ENCODE measurements at places on chromosomes 11 and 22.

DNA sequence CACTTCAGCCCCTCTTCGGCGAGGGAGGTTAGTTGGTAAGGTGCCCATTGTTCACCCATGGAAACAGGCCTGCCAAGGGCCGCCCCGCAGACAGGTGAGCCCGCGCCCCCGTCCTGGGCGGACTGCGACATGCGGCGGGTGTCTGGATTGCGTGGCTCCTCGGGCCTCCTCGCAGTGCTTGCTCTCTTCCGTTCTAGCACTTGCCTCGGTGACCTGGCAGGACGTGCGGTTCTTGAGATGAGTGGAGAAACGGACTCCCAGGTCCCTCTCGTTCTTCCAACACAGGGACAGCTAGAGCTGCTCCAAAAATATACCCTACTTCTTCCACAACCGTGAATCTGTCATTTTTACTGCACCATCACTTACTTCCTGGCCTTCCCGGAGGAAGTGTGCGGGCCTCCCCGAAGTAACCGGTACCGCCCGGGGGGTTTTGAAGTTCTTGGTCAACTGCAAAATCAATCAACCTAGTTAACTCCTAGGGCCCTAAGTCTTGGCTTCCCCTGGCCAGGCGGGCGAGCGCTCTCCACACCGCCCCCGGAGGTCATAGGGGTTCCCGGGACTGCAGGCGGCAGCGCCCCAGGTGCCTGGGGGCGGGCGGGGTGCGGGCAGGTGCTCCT, 745 bp upstream of the ZBTB44 start:
- no peak for DNase-seq

DNA sequence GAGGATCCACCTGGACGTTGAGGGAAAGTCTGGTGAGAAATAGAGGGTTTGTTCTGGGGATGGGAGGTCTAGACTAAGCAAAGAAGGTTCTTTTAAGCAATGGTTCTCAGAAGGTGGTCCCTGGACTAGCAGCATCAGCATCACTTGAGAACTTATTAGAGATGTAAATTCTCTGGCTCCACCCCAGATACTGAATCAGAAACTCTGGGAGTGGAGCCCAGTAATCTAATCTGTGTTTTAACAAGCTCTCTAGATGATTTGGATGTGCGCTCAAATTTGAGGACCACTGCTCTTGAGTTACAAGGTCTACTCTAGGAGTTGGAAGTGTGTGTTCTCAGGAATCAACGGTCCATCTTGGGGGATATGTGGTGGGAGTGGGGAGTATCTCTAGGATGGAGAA, 3.3 kb upstream of the ABCG4 start:
- no peak for DNase-seq

- no peak for DNase-seq
Observed at GRCh38 chr22:28958611-28959010, 75.2 kb downstream of the ZNRF3 start.

- DNase-seq = no peak
Observed at GRCh38 chr11:31808721-31809540, 2.2 kb downstream of the PAX6 start.

GRCh38 chr11:8062781-8063257, 18.2 kb upstream of the TUB start:
- no peak for DNase-seq

GRCh38 chr22:28977481-28977971, 84.1 kb downstream of the C22orf31 start:
- no peak for DNase-seq

GRCh38 chr11:4072668-4073285, 21.8 kb upstream of the RRM1 start:
- no peak for DNase-seq

GRCh38 chr11:69137151-69137844, 18.4 kb upstream of the SMIM38 start:
- DNase-seq = no peak

DNA sequence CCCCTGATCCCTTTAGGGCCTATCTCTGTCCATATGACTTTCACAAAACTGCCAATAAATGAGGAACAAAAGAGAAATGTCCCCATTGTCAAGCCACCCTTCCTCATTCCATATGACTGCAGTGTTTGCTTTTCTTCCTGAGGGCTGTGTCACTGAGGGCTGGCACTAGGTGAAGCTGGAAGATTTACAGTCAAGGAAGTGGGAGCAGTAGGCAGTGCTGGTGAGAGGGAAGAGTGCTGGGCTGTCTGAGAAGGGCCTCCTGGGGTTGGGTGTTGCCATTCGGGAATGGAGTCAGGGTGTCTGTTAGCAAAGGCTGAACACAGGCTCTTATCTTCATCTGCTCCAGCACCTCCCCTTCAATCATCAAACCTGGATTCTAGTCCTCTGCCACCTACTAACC, 30.9 kb downstream of the INSC start:
- DNase-seq = no peak

- DNase-seq = no peak
Observed at GRCh38 chr11:131658952-131659351, 288.5 kb downstream of the NTM start.

DNA sequence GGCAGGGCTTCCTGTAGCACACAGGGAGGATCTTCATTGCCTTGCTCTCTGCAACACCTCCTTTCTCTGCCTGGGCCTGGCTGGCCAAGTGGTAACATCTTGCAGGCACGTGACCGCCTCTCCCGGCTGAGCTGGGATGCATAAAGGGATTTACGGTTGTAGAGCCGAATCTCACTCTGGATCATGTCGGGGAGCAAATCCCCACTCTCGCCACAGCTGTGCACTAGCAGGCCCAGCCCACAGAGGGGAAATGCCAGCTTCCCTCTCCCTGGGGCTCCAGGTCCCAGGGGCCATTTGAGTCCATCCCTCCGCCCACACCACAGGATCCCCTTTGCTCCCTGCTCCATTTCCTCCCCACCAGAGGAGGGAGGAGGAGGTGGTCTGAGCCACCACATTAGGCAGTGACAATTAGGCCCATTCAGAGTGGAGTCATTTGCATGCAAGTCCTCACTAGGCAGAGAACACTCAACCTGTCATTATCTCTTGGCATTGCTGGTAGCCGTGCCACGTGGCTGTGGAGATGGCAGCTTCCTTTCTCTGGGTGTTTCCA, 196.7 kb downstream of the DSCAML1 start:
- DNase-seq = no peak

GRCh38 chr11:87754685-87755084, 420.6 kb downstream of the RAB38 start:
- no peak for DNase-seq

- no peak for DNase-seq
Observed at GRCh38 chr11:20038972-20039371, 121.3 kb downstream of the DBX1 start.

DNA sequence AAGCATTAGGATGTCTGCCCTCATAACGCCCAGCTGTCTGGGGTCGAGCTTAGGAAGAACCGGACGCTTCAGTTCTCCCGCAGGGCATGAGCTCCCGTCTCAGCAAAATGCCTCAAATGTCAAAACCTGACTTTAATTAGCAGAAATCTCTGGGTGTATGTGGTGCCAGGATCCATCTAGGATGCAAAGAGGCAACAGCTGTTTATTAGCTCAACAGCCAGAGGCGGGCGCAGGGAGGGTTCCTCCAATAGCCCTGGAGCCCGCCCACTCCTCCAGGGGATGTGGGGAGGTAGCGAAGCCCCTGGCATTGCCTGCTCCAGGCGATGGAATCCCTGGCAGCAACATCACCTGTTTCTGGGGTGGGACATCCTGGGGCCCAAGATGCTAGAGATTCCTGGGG, 39.4 kb upstream of the RTL6 start:
- DNase-seq = no peak

GRCh38 chr11:122306831-122307391, 190.9 kb upstream of the BLID start:
- DNase-seq = peak; percentile 85

DNA sequence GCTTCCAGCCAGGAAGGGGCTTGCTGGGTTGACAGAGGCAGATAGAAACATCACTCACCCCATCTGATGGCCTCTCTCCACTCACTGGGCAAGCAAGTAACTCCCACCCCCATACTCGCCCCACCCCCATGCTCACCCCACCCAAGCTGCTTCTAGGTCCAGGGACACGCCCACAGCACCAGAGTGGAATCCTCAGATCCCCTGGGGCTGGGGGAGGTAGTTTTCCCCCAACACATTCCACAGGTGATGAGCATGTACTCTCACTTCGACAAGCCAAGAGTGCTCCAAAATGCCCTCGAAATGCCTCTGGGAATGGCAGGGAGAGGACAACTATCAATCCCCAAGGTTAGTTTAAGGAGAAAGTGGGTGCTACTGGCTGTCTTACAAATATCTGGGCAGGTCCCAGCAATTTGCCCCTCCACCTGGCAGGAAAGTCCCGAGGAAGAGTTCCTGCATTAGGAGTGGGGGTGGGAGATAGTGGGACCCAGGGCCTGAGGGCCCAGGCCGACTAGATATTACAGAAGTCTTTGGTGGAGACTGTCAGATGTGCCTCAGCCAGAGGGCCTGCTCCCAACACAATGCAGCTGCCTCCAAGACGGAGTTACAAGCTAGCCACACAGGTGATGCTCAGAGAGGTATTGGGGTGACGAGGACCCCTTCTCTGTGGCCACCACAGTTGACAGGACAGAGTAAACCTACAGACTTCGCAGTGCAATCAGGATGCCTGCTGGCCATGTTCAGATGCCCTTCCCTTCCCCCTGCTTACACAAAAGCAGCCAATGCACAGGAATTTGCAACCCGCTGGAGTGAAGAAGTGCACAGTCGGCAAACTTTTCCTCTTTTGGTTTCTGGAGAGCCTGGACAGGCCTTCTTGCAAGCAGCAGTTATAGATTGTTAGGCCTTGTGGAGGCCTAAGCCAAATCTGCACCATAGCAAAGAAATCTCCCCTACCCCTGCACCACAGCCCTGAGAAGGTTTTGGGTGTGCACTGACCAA, 2.9 kb upstream of the LMO1 start:
- DNase-seq = no peak
